ENCODE measurements at places on chromosomes 3 and 15.

- DNase-seq = no peak
These were observed 193.0 kb downstream of the RORA start for GRCh38 chr15:61036136-61036535.

DNA sequence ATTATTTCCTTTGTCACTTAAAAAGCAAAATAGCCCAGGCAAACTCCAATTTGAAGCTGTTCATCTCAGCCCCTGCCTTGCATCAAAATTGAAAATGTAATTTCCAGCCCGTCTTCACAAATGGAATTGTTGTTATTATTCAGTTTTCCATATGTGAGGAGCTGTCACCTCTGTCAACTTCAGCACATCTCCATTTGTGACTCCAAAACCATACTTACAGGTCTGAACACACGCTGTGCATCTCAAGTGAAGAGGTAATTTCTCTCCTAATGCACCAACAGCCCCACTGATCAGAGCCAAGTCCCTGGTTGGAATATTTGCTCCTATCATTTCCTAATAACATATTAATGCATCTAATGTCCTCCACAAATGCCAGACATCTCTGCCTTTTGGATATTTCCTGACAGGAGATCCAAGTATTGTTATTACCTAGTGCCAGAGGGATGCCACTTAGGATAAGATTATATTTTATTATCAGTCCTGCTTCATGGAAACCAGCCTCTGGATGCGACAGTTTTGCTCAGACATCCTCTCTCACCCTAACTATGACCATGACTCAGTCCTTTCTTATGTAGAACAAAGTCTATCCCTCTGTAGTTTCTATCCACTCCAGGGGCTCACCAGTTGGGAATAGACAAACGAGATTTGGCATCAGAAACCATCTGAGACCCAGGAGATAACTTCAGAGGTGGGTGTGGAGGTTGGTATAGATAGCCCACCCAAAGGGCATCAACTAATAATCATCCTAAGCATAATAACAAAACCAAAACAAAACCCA is 379.8 kb downstream of the VPS13C start:
- DNase-seq = no peak

DNA sequence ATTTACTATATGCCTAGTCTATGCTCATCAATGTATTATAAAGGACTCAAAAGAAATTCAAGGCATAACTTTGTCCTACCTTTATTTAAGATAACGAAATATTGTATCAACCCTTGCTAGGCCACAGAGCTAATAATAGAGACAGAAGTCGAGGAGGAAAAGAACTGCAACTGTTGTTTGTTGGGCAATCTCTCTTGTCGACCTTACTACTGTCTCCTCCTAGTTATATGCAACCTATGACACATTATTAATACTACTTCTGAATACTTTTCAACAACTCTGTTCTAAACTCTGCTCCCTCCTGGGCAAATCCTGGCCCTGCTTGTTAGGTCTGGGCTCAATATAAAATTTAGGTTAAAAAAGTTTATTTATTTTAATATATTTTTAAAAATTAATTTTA is 24.6 kb downstream of the SPPL2A start:
- no peak for DNase-seq

DNA sequence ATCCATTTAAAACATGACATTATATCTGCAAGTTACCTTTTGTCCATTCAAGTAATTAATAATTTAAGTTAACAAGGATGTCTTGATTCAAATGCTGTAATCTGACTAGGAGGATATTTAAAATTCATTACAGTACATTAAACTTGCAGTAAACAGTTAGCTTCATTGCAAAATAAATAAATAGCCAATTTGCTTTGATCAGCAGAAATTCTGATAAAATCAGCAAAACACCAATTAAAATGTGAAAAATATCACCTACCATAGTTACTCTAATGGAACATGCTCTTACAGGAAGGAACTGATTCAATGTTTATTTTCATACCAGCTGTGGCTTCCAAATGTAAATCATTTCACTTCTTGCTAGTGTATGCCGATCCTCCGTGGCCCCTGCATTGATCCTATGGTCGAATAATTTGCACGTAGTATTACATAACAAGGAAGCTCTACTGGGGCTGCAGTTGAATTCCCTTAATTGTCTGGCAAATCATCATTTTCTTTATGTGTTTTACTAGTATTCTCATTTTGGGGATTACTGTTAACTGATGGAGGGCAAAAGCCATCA is 150.7 kb downstream of the FOXB1 start:
- no peak for DNase-seq

GRCh38 chr3:29933802-29934490 is 653.1 kb downstream of the RBMS3 start:
- DNase-seq = no peak

DNA sequence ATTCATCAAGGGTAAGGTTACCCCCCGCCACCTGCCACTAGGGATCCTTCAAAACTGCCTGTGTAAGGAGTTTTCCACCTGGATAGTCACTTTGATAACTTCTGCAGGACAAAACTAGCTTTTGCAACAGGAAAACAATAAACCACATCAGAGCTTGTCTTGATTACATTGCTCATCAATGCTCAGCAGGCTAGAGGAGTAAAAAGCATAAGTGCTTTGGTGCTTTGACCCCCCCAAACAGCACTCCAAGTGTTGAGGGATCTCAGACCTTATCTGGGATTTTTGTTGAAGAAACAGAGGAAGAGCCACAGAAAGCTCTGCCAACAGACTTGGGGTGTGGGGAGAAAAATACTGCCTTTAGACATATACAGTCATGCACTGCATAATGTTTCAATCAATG is 10.8 kb upstream of the PHLDB2 start:
- DNase-seq = no peak

- DNase-seq = no peak
These were observed 43.9 kb upstream of the SEC13 start for GRCh38 chr3:10364806-10365205.

DNA sequence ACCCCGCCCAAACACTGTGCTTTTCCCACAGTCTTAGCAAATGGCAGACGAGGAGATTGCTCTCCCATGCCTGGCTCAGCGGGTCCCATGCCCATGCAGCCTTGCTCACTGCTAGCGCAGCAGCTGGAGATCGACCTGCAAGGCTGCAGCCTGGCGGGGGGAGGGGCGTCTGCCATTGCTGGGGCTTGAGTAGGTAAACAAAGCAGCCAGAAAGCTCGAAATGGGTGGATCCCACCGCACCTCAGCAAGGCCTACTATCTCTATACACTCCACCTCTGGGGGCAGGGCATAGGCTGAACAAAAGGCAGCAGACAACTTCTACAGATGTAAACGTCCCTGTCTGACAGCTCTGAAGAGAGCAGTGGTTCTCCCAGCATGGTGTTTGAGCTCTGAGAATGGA is 27.2 kb upstream of the WDR5B start:
- no peak for DNase-seq

DNA sequence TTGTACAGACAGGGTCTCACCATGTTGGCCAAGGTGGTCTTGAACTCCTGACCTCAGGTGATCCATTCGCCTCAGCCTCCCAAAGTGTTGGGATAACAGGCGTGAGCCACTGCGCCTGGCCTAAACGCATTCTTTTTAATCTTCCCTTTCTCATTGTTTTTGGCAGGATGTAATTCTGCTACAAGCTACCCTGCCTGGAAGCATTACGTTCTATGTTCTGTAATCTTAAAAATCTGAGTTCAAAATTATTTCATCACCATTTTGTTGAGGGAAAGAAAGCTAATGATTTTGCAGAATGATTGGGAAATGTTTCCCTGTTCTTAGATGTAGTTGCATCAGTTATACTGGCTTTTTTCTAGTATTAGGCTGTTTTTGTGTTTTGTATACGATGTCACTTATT is 71.5 kb downstream of the RGMA start:
- DNase-seq = no peak

DNA sequence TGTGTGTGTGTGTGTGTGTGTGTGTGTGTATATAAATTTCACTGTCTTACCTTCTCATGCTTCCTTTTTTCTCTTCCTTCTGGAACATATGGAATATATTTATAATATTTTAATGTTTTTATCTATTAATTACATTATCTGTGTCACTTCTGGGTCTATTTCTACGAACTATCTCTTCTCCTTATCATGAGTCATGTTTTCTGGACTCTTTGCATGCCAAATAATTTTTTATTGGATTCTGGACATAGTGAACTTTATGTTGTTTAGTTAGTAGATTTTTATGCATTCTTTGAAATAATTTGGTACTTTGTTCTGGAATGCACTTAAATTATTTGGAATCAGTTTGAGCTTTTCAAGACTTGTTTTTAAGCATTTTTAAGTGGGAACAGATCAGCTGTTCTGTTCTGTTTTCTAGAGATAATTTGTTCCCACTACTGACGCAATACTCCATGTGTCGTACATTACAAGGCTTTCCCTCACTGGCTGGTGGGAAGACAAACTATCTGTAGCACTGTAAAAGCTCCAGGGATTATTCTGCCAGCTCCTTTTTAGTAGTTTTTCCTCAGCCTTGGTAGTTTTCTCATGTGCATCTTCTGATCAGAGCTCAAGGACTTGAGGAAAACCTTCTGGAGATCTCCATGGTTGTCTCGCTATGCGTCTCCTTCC is 302.0 kb downstream of the CLSTN2 start:
- no peak for DNase-seq

- no peak for DNase-seq
These were observed 157.5 kb downstream of the GABRB3 start for GRCh38 chr15:26615188-26615926.

- DNase-seq = no peak
These were observed 10.3 kb downstream of the HRH1 start for GRCh38 chr3:11164607-11165006.

DNA sequence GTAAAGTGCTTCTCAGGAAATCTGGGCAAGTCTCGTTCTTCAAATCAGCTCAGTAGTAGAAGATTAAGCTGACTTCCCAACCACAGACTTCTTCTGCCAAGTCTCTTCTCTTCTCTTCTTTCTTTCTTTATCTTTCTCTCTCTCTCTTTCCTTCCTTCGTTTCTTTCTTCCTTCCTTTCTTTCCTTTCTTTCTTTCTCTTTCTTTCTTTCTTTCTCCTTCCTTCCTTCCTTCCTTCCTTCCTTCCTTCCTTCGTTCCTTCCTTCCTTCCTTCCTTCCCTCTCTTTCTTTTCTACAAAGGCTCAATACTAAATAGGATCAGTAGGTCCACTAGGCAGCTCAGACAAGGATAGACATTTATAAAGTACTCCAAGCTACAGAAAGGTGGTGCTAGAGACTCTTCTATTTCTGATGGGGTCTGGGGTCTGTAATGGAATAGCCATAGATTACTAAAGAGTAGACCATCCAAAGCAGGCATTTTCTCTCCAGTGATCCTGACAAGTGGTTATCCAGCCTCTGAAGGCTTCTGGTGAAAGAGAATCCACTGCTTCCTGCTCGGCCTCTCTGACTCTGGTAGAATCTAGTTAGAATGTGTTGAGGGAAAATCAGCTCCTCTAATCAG is 100.8 kb downstream of the TPRG1 start:
- no peak for DNase-seq

DNA sequence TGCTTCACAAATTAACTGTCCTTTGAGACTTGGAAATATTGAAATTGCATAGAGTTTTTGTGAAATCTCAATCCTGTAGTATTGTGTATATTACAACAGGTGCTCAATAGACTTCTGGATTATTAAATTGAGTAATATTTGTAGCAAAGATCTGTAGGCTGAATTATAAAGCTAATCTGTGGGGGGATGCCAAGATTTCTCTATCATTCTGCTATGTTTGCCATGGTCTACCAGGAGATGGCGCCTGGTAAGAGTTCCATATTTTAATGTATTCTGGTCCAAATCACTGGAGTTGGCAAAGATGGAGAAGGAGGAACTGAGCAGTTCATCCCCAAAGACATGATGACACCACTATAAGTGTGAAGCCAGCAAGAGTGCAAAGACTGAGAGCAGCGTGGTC is 340.9 kb upstream of the TPRG1 start:
- no peak for DNase-seq

GRCh38 chr3:6994081-6994668 is 133.3 kb downstream of the GRM7 start:
- DNase-seq = no peak

DNA sequence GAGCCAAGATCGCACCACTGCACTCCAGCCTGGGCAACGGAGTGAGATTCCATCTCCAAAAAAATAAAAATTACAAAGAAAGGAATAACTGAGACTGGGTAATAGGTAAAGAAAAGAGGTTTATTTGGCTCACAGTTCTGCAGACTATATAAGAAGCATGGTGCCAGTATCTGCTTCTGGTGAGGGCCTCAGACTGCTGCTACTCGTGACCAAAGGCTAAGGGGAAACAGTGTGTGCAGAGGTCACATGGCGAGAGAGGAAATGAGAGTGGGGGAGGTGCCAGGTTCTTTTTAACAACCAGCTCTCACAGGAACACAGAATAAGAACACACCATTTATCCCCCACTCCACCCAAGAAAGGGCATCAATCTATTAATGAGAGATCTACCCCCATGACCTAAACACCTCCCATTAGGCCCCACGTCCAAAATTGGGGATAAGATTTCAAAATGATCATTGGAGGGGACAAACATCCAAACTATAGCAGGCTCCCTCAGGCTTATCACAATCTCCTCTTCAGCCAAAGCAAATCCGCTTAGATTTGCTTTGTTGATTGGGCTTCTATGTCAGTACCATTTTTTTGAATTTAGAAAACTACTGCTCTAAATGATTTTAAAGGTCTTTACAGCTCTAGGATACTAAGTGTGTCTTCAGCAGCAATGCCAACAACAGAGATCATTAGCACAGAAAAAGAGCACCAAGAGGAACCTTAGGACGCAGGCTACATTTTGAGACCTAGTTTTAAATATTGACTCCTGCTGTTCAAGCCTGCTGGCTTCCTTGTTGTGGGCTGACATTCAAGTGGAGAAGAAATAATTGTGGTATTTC is 84.2 kb upstream of the TBL1XR1 start:
- no peak for DNase-seq

DNA sequence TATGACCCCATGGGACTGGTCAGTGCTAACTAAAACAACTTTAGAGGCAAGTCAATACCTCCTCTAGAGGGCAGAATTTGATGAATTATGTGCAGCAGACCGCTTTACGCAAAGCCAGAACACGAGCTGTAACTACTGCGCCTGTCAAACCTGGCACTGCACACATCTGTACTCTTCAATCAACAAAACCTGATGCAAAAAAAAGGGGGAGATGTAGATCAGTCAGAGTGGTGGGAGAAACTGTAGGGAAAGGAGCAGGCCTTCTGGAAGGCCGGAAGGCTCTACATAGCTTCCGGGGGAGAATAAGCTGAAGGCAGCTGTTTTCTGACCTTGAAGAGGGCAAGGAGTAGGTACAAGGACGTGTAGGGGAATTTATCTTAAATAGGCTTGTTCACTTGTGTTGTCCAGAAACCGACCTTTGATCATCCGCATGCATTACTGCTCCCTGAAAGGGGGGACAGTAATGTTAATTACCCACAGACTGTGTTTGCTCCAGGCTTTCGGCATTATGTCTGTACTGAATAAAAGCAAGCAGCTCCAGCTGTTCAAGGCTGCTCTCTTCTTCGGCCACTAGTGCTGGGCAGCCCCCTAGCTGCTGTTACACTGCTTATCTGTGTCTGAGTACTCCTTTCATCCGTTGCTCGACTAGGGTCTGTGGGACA is 41.0 kb downstream of the GPR160 start:
- no peak for DNase-seq

- DNase-seq = no peak
These were observed 62.6 kb upstream of the VGLL3 start for GRCh38 chr3:87053553-87053952.

GRCh38 chr3:183031826-183032225 is 51.5 kb upstream of the DCUN1D1 start:
- no peak for DNase-seq
